ENCODE measurements at places on chromosomes 3 and 15. TPM values are rescaled to one million over a fixed set of nuclear protein-coding genes. Genes with fewer than 3 reads are reported as not detected.

The CCDC9B gene
- 0.50 TPM for total RNA-seq

GRCh38 chr3:143247073-143247472 lies 127.5 kb downstream of the CHST2 start:
- no peak for DNase-seq

The WDR5B gene
- 3.2 TPM for total RNA-seq

The C2CD4A gene
- not detected for total RNA-seq

GRCh38 chr15:88247914-88248313 lies 8.6 kb downstream of the NTRK3 start:
- no peak for DNase-seq
